ENCODE measurements at places on chromosomes 7 and 10.
A peak's percentile ranks its signal among the peaks of the same experiment; 100 is the strongest.

DNA sequence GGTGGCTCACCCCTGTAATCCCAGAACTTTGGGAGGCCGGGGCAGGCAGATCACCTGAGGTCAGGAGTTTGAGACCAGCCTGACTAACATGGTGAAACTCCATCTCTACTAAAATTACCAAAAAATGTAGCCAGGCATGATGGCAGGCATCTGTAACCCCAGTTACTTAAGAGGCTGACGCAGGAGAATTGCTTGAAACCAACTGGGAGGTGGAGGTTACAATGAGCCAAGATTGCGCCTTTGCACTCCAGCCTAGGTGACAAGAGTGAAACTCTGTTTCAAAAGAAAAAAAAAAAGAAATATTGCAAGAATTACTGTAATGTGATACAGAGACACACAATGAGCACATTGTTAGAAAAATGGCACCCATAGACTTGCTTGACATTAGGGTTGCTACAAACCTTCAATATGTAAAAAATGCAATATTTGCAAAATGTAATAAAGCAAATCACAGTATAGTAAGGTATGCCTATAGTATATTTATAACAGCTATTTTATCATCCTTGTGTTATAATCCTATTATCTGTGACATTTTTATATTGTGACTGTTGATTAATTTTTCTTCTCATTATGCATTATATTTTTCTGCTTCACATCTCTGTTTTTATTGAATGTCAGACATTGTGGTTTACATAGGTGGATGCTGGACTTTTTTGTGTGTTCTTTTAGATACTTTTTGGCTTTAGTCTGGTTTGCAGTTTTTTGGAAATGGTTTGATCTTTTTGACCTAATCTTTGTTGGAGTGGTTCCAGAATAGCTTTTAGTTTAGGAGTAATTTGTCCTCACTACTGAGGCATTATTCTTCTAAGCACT lies 55.4 kb upstream of the HELLS start:
- no peak for DNase-seq

DNA sequence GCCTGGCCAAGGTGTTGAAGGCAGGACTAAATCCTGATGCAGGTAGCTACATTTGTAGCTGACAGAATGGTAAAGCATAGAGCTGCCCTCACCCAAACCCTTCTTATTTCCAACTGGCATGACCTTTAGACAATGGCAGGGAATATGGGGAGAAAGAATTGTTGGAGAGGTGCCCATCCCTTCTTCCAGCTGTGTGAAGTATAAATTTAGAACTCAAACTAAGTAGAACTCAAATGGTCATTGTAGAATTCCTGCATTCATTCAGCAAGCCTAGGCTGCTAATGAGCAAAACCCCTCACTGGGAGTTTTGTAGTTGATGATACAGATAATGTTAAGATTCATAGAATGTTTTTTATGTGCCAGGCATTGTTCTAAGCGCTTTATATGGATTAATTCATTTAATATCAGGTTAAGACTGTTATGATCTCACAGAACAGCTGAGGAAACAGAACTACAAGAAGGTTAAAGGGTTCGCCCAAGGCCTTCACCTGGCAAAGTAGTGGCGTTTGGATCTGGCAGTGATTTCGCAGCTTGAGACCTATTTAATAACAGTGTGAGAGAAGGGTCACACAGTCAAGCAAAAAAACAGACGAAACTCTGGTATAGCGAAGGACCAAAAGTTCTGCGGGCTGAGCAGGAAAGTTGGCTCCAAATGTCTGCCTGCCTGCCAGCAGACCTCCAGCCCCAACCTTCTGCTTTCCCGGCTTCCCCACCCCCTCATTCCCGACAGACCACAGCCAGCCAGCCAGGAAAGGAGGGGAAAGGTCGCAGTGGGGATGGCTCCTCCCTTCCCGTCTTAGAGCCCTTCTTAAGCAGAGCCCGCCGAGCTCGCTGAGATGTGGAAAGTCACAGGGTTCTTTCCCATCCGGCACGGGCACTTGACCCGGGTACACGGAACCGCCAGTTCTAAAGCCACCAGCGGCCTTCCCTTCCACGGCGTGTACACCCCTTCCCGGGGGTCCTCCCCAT lies 1.6 kb upstream of the HILPDA start:
- peak; percentile 55 for DNase-seq

DNA sequence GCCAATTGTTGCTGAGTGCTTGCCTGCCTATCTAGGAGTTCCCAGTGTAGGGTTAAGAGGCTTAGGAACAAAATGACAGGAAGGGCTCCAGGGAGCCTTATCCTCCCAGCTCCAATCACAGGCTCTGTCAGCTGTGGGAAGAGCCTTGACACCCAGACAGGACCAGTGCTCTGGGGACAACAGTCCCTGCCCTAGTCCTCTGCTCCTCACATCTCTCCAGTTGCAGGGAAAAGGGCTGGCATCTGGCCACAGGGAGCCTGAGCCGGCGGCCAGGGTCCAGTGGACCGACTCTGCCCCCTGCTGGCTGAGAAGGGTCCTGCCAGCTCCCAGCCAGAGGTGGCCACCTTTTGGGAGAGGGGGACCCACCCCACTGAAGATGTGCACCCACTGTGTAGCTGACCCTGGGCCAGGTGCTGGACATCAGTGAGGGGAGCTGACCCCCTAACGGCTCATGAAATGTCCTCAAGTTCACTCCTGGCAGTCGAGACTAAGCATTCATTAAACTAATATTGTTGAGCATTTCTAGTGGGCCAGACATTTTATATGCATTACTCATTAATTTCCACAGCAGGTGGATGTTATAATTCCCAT lies 17.6 kb downstream of the DNAJB12 start:
- peak; percentile 85 for DNase-seq

DNA sequence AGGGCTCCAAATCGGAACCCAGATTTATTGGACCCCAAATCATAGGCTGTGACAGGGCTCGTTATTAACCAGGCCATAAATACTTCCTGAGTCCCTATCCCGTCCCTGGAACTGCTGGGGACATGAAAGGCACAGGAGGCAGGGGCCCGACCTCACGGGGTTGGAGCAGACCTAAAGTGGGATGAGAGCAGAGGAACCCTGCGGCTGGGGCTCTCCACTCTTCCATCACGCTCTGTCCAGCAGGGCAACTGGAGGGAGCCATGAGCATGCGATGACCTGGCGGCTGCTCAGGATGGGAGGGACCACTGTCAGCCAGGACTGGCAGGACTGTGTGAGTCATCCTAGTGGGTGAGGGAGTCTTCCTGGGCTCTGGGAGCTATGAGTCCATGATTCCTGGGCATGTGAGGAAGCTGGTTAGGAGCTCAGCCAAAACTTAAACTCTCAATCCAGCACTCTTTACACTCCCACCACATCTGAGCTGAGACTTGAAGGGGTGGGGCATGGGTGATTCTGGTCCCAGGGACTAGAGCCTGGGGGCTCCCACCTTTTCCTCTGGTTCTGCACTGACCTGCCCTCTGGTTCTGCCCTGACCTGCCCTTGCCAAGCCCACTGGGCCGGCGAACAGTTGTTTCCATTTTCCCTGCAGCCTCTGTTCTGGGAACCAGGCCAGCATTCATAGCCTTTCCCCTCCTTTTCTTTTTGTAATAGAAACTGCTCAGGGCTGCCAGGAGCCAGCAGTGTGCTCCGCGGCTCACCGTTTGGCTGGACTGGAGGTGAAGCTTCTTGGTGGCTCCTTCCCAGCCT lies 47.1 kb downstream of the SYPL1 start:
- peak; percentile 94 for DNase-seq

- DNase-seq = no peak
Observed at GRCh38 chr7:157682064-157682945, 345.5 kb downstream of the DNAJB6 start.

- DNase-seq = no peak
Observed at GRCh38 chr10:117609796-117610170, 67.2 kb downstream of the EMX2 start.

- DNase-seq = no peak
Observed at GRCh38 chr7:47893721-47894365, 54.4 kb downstream of the PKD1L1 start.

- DNase-seq = no peak
Observed at GRCh38 chr10:123561141-123561440, 105.1 kb upstream of the GPR26 start.

GRCh38 chr10:101485681-101486554 lies 102.1 kb downstream of the POLL start:
- DNase-seq = peak; percentile 36

DNA sequence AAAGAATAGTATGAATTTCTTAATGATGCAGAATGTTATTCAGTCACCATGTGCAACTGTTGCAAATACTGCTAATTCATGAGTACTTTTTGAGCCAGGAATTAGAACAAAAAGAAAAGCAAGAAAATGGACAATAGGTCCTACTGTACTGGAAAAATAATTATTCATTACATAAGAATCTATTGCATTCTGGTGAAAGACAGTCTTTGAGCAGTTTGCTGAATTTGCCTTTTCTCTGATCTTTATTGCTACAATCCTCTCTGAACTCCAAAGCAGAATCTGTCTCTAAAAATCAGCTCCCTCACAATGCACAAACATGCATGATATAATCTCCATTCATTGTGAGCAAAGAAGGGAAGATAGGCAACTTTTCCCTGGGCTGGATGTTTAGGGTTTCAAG lies 12.8 kb downstream of the IFIT2 start:
- DNase-seq = no peak

GRCh38 chr10:94251568-94251967 lies 111.2 kb downstream of the NOC3L start:
- no peak for DNase-seq

GRCh38 chr7:71766016-71766415 lies 634.1 kb downstream of the GALNT17 start:
- DNase-seq = no peak

- no peak for DNase-seq
Observed at GRCh38 chr10:52313256-52313932, 687 bp upstream of the DKK1 start.

- DNase-seq = no peak
Observed at GRCh38 chr7:30524545-30524944, 19.9 kb upstream of the GGCT start.

GRCh38 chr10:15393139-15393825 lies 22.2 kb upstream of the FAM171A1 start:
- no peak for DNase-seq

GRCh38 chr7:155682484-155682883 lies 38.0 kb downstream of the RBM33 start:
- no peak for DNase-seq

GRCh38 chr10:49076741-49077521 lies 38.4 kb downstream of the VSTM4 start:
- no peak for DNase-seq

DNA sequence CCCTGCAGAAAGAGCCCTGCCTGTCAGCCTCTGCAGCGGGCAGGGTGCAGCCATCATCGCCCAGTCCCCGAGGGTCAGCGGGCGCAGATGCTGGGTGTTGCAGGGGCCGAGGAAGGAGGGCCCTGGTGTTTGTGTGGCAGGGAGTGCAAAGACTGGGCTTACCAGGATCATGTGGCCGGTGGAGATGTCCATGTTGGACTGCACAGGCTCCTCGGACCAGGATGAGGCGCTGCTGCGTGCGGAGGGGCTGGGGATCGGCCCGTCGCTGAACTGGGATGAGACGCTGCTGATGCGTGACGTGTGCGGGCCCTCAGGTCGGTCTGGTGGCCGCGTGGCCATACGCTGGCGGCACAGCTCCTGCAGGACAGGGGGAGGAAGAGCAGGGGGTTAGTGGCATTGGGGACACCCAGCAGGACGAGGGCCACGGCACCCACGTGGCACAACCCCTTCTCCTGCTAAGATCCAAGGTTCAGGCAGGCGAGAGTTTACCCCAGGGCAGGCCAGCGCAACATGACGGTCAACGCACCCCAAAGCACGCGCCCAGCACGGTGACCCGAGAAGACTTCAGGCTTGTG lies 319.5 kb downstream of the DNAJB6 start:
- no peak for DNase-seq

DNA sequence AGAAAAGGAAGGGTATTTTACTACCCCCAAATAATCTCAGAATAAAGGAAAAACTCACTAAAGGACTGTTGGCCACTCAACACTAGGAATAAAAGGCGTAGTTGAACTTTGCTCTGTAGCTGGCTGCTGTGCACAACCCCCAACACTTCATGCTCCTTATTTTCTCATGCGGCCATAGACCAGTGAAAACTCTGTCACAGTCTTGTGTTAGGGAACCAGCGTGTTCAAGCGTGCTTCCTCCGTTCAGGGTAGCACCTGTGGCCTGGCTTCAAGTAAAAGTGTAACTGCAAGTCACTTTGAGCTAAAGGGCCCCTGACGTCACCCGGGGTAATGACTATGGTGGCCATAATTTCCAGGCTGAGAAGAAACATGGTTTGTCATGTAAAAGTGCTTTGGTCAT lies 27.0 kb downstream of the BLNK start:
- no peak for DNase-seq

DNA sequence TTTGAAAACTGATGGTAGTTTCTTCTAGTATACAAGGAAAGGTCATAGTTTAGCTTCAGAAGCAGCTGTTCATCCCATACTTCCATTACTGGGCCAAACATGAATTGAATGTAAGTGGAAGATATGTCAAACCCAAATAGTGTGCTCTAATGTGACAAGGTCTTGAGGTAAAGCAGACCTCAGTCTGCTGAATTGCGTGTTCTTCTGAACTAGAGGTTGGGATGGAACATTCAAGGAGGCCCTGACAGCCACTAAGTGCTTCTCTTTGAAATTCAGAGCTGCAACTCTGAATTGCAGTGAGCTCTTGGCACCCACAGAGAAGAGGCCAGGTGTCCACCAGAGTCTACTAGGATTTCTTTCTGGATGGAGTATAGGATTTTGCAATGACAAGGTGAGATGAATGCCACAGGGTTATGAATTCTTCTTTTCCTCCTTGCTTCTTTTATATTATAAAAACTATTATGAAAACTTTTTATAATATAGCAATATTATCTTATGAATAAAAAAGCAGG lies 98.5 kb downstream of the IDE start:
- peak; percentile 22 for DNase-seq

GRCh38 chr10:116720668-116721546 lies 21.5 kb downstream of the HSPA12A start:
- DNase-seq = no peak

DNA sequence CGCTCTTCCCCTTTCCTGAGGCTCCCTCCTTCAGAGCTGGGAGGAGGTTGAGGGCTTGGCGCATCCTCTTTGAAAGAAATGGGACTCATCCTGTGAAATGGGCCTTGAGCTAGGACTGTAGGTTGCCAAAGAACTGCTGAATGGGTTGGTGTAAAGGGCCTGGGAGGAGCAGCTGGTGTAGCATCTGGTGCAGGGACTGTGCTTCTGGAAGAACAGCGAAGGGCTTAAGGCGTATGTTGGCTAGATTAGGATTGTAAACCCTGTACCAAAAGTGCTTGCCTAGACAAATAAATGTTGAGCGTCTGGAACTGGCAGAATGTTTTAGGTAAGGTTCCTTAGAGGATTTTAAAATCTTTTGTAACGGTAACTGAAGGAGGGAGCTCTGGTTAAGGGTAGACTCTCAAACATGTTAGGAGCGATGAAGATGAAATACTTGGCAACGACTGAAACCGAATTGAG lies 563 bp downstream of the STAM start:
- peak; percentile 31 for DNase-seq

GRCh38 chr10:89382757-89383156 lies 4.9 kb downstream of the IFIT1B start:
- no peak for DNase-seq

DNA sequence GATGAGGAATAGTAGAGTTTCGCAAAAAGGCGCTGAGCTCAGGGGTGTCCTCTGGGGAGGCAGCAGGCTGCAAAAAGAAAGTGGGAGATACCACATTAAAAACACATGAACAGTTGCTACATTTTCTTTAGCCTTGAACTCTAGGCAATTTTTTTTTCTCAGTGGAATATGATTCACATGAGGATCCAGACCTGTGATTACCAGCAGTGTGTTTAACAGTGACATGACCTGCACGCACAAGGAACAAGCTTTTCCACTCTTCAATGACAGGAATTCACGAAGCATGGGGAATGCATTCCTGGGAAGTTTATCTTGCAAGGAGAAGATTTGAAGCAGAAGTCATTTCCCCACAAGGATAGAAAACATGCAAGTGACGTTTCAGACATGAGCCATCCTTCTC lies 161.6 kb downstream of the ITGA8 start:
- DNase-seq = no peak

All from gastrocnemius medialis (tissue), 4 donors.